NCI-H1105 (cell line): ENCODE measurements at places on chromosomes 7 and 10.

DNA sequence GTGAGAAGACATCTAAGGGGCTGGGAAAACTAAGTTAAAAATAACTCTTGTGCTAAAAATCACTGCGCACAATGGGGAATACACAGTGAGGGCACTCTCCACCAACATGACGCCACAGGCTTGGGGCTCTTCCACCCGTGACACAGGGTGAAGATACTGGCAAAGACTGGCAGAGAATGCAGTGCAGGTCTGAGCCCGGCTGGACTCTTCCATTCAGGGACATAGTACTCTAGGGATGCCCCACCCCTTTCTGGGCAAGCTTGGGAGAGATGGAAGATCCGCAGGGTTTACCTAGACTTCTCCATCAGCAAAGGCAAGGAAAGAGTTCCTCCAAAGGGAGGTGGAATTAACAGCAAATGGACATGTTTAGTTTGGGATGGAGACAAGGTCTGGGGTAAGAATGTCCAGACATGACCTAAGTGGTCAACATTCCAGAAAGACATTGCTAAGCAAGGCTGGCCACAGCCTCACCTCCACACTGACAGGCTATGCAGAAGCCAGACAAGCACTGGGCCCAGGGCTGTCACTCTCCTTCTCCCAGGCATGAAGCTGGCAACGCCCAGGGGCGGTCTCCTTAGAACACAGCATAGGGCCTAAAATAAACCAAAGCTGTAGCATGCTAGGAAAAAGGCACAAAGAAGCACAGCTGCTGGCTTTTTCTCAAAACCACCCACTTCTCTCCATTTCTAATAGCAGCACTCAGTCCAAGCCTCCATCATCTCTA is 28.1 kb downstream of the XPNPEP1 start:
- DNase-seq, result no peak

GRCh38 chr10:132507956-132508490 is 29.6 kb upstream of the INPP5A start:
- no peak for DNase-seq

DNA sequence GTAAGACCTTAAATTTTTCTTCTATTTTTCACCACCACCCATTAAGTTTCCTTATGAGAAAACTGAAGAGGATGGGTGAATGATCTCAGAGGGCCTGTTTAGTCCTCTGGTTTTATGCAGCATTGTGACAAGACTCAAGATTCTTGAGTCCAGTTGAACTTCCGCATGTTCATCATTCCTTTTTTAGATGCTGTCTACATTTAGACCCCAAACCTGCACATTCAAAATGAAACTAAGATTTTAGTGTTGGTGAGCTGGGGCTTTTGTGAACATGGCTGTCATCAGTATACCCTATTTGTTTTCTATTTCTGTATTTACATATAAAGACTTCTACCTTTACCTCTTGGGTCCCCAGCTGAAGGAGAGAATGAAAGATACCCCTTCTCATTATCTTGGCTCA is 31.1 kb downstream of the NET1 start:
- no peak for DNase-seq

- DNase-seq, result peak; percentile 94
Observed at GRCh38 chr7:129824291-129825208, 128.2 kb downstream of the UBE2H start.

- DNase-seq, result no peak
Observed at GRCh38 chr7:101618916-101619315, 10.2 kb downstream of the MYL10 start.

- DNase-seq, result no peak
Observed at GRCh38 chr7:151320263-151320845, 21.3 kb upstream of the NUB1 start.

GRCh38 chr10:22229802-22230157 is 12.0 kb upstream of the EBLN1 start:
- DNase-seq, result no peak

- DNase-seq, result no peak
Observed at GRCh38 chr7:106865130-106866041, at the start of gene PIK3CG. Gene PIK3CG, plus strand, starts transcription at chr7:106865282. Its CDS starts 2,280 bp downstream, at chr7:106867562.

DNA sequence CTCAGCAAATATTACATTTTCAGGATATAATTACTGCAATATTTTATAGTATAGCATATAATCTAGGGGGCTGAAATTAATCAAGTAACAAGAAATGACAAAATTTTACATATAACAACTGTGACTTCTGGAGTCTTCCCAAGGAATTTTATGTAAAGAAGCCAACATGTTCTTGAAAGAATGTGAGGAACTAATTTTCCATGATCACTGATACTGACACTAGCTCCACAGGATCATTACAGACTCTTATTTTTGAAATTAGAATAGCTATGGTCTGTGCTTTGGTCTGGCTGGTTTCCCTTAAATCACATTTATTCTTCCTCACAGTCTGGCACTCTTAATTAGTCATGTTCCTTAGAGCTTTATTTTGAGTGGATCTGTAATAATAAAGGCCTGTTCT is 267.7 kb upstream of the SEMA3A start:
- DNase-seq, result no peak

DNA sequence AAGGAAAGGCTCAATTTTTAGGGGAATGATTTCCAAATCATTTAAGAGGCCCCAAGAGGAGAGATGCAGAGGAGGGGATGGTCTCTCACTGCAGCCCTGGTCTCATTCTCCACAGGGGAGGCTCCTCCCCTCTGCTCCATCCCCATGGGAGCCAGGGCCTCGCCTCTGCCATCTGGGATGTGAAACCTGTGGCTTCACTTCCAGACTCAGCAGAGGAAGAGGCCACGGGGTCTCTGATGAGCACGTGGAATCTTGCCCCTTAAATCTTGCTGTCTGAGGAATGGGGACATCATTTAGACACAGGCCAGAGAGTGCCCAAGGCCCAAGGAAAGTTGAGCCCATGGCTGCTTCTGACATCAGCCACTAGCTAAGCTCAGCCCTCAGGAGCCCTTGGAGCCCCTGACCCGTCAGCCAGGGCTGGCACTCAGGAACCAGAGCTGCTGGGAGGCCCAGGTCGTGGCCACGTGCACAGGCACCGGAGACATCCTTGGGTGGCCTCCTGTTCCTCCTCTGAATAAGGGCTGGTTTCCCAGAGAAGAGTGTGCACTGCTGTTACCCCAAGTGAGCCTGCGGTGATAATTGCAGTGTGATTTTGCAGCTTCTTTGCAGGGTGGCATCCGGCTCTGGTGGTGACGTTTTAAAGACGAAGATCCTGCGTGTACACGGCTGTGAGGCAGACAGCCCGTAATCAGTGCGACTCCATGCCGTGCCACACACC is 50.5 kb downstream of the VIPR2 start:
- no peak for DNase-seq

GRCh38 chr7:114944745-114945625 is 23.1 kb downstream of the MDFIC start:
- no peak for DNase-seq

GRCh38 chr7:47233996-47234395 is 347.9 kb downstream of the TNS3 start:
- no peak for DNase-seq

- DNase-seq, result no peak
Observed at GRCh38 chr7:120168066-120168465, 104.9 kb upstream of the KCND2 start.

DNA sequence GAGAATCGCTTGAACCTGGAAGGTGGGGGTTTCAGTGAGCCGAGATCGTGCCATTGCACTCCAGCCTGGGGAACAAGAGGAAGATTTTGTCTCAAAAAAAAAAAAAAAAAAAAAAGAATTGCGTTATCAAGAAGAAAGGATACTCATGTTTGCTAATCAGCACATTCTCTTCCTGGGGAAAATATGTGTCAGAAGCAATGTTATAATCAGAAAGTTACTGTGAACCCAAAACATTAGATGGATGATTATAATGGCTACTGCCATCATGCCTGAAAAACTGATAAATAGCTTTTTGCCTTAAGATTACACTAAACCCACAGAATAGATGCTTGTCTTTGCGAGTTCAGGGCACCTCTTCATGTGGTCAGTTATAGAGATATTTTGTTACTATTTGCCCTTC is 24.3 kb upstream of the GNAI1 start:
- no peak for DNase-seq

GRCh38 chr10:125479059-125479458 is 203.9 kb downstream of the TEX36 start:
- DNase-seq, result no peak

GRCh38 chr10:21860718-21861117 is 142.8 kb downstream of the DNAJC1 start:
- DNase-seq, result no peak

DNA sequence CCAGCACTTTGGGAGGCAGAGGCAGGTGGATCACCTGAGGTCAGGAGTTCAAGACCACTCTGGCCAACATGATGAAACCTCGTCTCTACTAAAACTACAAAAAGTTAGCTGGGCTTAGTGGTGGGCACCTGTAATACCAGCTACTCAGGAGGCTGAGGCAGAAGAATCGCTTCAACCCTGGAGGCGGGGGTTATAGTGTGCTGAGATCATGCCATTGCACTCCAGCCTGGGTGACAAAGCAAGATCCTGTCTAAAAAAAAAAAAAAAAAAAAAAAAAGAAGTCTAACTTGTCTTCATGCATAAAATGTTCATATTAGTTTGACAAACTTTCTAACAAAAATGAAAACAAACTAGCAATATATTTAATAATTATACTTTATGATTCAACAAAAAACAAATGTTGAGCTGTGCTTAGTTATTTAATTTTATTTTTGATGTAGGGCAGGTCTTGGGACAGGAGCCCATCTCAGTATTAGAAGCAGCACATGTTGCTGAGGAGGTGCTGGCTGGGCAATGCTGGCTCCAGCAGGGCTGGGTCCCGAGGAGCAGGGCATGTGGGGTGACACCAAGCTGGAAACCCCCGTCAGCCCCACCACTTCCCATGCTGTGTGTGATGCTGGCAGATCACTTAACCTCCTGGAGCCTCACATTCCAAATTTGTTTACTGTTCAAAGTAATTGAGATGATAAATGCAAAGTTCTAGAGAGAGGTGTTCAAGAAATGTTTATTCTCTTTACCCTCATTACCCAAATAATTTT is 335.3 kb upstream of the KLF6 start:
- no peak for DNase-seq

DNA sequence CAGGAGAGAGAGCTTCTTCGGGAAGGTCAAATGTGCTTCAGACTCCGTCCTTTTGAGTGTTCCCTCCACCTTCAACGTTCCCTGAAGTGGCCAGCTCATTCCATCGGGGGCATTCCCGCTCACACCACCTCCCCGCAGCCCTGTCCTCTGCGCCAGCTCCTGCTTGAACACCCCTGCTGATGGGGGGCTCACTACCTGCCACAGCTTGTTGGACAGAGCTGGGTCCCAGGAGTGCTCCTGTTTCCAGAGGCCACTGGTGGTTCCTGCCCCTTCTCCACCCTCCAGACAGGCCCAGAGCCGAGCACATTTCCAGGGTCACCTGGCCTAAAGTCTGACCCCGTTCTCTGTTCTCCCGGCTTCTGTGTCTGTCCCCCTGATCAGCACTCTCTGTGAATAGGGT is 67.4 kb downstream of the ELFN1 start:
- no peak for DNase-seq

GRCh38 chr7:105346138-105346537 is 42.6 kb downstream of the SRPK2 start:
- DNase-seq, result no peak

DNA sequence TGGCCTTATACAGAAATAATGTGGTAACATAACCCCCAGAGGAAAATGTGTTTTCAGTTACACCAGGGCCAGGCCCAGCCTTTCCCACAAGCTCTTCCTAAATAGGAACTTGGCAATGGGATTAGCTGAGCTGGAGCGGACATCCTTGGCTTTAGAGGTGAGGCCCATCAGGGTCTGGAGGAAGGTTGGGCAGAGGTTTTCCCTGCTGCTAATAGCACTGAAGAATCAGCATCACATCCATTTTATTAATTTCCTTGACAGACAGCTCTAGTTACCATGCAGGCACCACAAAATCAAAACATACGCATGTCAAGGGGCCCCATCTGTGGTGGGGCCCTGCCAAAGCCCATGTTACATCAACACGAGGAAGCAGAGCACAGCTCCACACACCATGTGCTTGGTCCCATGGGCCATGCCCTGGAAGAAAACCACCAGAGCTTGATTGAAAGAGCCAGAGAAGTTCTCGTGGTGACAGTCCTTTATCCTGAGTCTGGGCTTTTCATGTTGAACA is 566.6 kb downstream of the KCNMA1 start:
- no peak for DNase-seq

GRCh38 chr10:87776328-87776727 is 41.7 kb downstream of the ATAD1 start:
- no peak for DNase-seq

GRCh38 chr7:54985426-54986330 is 33.1 kb upstream of the EGFR start:
- DNase-seq, result no peak

DNA sequence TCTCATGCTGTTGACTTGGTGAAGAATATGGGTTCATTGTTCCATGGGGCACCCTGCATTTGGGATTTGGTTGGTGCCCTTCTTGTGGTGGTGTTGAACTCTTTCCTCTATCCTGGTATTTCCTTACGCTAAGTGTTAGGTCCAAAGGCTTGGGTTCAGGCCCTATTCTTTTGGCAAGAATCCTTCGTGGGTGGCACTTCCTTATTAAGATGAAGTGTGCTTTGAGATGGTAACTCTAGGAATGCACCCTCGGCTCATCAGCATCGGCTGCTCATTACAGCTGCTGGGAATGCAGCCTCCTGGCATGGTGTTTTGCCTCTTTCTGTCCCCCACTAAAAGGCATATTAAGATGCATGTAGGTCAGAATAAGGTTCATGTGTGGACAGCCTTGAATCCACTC is 380.7 kb downstream of the RPS24 start:
- DNase-seq, result no peak

DNA sequence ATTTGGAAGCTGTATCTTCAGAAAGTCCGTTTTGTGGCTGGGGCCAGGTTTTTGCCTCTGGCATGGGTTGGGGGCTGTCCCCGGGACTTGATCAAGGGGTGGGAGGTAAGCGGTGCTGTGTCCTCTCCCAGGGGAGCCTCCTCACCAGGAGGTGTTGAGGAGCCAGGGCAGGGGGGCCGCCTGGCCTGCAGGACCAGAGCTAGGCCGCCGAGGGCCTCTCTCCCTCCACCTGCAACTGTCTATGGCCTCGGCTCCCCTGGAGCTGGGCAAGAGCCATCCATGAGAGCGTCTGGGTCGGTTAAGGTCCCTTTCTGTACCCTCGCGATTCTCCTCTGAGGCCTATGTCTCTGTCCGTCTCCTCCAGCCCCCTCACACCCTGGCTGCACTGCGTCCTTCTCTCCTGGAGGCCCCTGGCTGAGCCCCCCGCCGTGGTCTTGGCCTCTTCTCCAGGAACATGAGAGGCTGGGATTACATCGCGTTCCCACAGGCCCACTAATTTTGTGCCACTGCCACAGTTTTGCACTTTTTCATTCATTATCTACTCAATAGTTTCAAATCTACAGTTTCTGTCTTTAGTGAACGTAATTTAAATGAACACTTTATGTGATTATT is 20.6 kb downstream of the CALML5 start:
- DNase-seq, result no peak

GRCh38 chr7:141012696-141013344 is 1.9 kb downstream of the MRPS33 start:
- no peak for DNase-seq
